HFFc6 (cell line): ENCODE measurements at places on chromosomes 5 and 9. TPM values are rescaled to one million over a fixed set of nuclear protein-coding genes. Genes with fewer than 3 reads are reported as not detected.
A peak's percentile ranks its signal among the peaks of the same experiment; 100 is the strongest.

DNA sequence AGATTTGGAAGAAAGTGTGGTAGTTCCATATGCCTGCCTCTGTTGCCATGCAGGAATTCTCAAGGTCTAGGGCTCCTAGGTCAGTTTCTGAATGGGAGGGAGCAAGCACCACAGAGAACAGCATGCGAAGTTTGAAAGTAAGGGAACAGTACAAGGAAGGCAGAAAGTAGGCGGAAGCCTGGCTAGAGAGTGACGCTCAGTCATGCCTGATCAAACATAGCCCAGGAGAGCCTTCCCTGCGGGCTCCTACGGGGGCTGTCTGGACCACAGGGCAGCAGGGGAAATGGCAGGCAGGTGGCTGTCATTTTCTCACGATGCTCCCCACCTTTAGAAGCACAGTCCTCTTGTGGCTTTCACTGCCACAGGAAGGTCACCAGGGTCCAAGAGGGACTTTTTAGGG is 12.8 kb upstream of the STC2 start:
- peaks cover 5% of the 10 kb centered on the region for H3K27me3 ChIP-seq
- no peak for DNase-seq
- no peak overlapping the region for H3K4me3 ChIP-seq
- no peak overlapping the region for H3K27ac ChIP-seq
- H3K4me1 ChIP-seq: peaks cover 12% of the 10 kb centered on the region
- no peaks in the 10 kb centered on the region for H3K36me3 ChIP-seq

GRCh38 chr5:138986186-138986800 is 111.2 kb upstream of the LRRTM2 start:
- peaks cover 48% of the 10 kb centered on the region for H3K4me1 ChIP-seq
- no peaks in the 10 kb centered on the region for H3K36me3 ChIP-seq
- H3K27me3 ChIP-seq: no peaks in the 10 kb centered on the region; the same call in 1 of the 2 replicates

DNA sequence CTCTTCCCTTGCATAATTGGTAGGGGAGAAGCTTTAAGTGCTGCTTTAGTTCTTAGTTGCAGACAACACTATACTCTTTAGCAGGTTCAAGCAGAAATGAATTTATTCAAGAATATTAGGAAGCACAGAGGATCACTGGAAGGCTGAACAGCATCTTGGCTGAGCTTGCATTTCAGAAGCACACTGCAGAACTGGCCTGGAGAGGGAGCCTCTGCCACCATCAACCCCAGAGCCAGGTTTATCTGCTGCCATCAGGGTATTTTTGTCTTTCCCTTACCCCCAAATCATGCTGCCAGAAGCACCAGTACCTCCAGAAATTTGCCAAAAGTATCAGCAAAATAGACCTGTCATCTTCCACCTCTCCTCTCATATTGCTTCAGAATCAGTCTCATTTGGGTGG is 440.7 kb downstream of the DMAC1 start:
- H3K27ac ChIP-seq: no peak overlapping the region
- no peak for DNase-seq
- H3K36me3 ChIP-seq: no peaks in the 10 kb centered on the region
- no peaks in the 10 kb centered on the region for H3K4me1 ChIP-seq
- no peak overlapping the region for H3K4me3 ChIP-seq

The SLC6A3 gene
- total RNA-seq: not detected in 3 replicates

- H3K4me3 ChIP-seq: no peak overlapping the region
- no peak overlapping the region for H3K27ac ChIP-seq
- no peaks in the 10 kb centered on the region for H3K4me1 ChIP-seq
- no peaks in the 10 kb centered on the region; the same call in 1 of the 2 replicates for H3K27me3 ChIP-seq
- no peak for DNase-seq
These were observed 24.4 kb downstream of the ZNF131 start for GRCh38 chr5:43145071-43145470.

DNA sequence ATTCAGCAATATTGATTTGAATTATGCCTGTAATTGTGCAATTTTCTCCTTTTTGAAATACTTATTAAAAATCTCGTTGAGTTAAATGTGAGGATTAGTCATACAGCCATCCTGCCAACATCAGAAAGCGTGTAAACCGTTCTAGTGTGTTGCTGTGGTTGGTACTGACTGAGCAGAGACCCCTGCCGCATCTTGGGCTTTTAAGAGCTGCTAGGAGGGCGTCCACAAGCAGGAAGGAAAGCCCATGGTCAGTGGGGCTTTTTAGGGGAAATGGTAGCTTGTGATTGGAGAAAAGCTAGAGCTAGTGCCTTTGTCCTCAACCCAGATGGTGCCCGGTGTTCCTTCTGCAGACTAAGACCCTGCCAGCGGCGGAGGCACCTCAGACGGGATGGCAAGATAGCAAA is 1.3 kb downstream of the SDHA start:
- peak overlapping the region; percentile 90 for H3K27ac ChIP-seq
- H3K27me3 ChIP-seq: peaks cover 2% of the 10 kb centered on the region; the same call in 1 of the 2 replicates
- H3K36me3 ChIP-seq: peaks cover 18% of the 10 kb centered on the region
- DNase-seq: no peak
- H3K4me1 ChIP-seq: peaks cover 61% of the 10 kb centered on the region
- H3K4me3 ChIP-seq: peak overlapping the region; percentile 96

The PCDHA1 gene
- 0.12 to 0.25 TPM (median 0.24 TPM) in 3 replicates for total RNA-seq

DNA sequence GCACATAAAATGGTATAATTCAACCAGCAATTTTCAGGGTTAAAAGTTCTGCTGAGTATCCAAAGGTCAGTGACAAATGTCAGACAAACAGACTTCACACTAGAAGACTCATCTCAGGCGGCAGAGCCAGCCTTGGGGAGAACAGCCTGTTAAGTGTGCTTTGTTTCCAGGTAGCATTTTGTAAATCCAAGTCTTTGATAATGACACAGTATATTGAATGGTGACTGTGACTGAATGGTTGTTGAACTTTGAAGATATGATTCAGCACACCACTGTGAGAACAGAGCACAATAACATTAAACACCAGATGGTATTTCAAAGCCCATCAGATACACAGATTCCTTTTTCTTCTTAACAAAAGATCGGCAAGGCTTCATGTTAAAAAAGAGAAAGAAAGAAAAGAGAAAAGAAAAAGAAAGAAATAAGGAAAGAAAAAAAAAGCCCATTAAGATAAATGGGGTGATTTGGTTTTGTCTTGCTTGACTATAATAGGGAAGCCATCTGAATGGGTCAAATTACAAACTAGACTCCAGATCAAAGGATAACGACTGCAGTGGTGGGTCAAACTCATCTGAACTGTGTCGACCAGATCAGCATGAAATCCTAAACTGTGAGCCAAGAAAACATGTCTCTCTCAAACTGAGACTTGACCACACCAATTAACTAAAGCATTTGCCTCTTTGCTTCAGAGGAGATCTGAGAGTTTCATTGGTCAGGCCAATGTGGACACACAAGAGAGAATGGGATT is 313.0 kb upstream of the ZNF608 start:
- no peak overlapping the region for H3K4me3 ChIP-seq
- H3K4me1 ChIP-seq: peaks cover 30% of the 10 kb centered on the region
- H3K36me3 ChIP-seq: no peaks in the 10 kb centered on the region
- no peak for DNase-seq
- H3K27ac ChIP-seq: peak overlapping the region; percentile 38; the same call in 1 of the 2 replicates
- H3K27me3 ChIP-seq: peaks cover 4% of the 10 kb centered on the region

GRCh38 chr5:138944527-138945322 is 69.6 kb upstream of the LRRTM2 start:
- H3K4me3 ChIP-seq: no peak overlapping the region
- peaks cover 3% of the 10 kb centered on the region for H3K27me3 ChIP-seq
- no peak overlapping the region for H3K27ac ChIP-seq
- H3K4me1 ChIP-seq: 0 out of 2 replicates have a peak, but pooled peaks cover under 1% of the 10 kb centered on the region
- peaks cover 8% of the 10 kb centered on the region for H3K36me3 ChIP-seq

The VPS13A gene
- total RNA-seq: 12.1 to 13.2 TPM (median 12.4 TPM) in 3 replicates

The PFN3 gene
- total RNA-seq: not detected in 2 replicates

The ANKH gene
- 30.6 and 32.6 TPM in 2 replicates for total RNA-seq

DNA sequence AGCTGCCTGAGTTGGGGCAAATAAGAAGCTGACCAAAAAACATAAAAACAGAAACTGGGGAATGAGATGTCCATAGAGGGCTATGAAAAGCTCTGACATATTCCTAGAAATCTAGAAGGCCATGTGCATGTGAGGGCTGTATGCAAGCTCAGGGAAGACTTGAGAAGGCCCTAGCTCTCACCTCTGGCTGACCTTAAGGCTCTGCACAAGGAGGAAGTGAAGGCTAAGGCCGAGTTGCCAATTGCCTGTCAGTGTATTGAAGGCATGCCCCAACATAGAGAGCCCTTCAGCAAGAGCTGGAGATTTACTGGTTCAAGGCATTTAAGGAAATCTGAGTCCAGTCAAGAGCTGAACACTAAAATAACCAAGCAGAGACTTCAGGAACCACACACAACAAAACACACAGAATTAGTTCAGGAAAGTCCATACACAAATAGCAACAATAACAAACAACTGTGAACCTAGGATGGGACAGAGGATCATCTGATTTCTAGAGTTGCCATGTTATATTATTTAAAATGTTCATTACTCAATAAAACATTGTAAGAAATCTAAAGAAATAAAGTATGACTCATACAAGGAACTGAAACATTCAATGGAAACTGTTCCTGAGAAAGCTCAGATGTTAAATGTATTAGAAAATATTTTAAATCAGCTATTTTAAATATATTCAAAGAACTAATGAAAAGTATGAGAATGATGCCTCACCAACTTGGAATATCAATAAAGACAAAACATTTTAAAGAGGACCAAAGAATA is 161.8 kb downstream of the AUH start:
- no peaks in the 10 kb centered on the region; the same call in 1 of the 2 replicates for H3K27me3 ChIP-seq
- no peak for DNase-seq
- peaks cover 52% of the 10 kb centered on the region for H3K4me1 ChIP-seq
- peaks cover 24% of the 10 kb centered on the region for H3K36me3 ChIP-seq
- H3K27ac ChIP-seq: no peak overlapping the region
